Daoy (cell line): ENCODE measurements at places on chromosomes 2 and 18. TPM values are rescaled to one million over a fixed set of nuclear protein-coding genes. Genes with fewer than 3 reads are reported as not detected.
A peak's percentile ranks its signal among the peaks of the same experiment; 100 is the strongest.

GRCh38 chr2:128632501-128632800, 313.8 kb upstream of the HS6ST1 start:
- no peak for DNase-seq

DNA sequence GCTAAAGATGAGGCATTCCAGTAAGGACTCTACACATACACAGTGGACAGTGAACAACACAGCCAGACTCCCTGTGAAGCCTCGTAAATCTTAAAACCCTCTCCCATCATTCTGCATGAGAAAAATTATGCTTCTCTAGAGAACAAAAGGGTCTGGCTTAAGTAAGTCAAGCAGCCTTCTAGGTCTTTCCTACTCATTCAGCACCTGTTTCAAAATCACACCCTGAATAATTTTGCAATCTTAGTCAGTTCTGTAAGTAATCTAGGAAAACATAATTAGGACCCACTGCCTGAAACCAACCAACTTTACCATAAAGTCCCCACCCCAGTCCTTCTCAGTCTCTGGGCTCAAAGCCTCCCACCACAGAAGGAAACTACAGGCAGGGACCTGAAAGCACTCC, 19.7 kb downstream of the IAH1 start:
- no peak for DNase-seq

DNA sequence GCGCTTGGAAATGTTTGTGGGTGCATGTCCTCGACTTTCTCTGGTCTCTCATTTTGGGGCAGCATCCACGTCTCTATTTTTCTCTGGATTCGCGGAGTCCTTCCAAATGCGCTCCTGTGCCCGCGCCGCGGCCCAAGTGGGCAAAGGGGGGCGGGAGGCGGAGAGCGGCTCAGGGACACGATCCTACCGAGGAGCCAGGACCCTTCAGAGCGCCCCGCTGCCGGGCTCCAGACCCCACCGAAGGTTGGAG, 990 bp downstream of the EPAS1 start:
- no peak for DNase-seq

- DNase-seq, result no peak
Observed at GRCh38 chr2:17933256-17933655, 54.8 kb downstream of the KCNS3 start.

DNA sequence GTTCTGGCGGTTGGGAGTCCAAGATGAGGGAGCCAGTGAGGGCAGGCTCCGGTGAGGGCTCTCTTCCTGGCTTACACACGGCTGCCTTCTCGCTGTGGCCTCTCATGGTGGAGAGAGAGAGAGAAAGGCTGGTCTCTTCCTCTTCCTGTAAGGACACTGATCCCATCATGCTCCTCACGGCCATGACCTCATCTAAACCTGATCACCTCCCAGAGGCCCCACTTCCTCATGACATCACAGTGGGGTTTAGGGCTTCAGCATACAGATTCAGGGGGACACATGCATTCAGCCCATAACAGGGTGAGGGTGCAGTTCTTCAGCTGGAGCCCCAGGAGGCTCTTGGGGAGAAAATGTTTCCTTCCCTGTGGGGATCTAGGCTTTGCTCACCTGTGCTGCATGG, 29.2 kb downstream of the AGAP1 start:
- no peak for DNase-seq

- DNase-seq, result peak; percentile 96
Observed at GRCh38 chr2:237456200-237456843, 30.7 kb upstream of the MLPH start.

- no peak for DNase-seq
Observed at GRCh38 chr18:48006415-48007175, 76.1 kb upstream of the SMAD2 start.

- peak; percentile 78 for DNase-seq
Observed at GRCh38 chr2:180523621-180524340, 456.6 kb upstream of the UBE2E3 start.

DNA sequence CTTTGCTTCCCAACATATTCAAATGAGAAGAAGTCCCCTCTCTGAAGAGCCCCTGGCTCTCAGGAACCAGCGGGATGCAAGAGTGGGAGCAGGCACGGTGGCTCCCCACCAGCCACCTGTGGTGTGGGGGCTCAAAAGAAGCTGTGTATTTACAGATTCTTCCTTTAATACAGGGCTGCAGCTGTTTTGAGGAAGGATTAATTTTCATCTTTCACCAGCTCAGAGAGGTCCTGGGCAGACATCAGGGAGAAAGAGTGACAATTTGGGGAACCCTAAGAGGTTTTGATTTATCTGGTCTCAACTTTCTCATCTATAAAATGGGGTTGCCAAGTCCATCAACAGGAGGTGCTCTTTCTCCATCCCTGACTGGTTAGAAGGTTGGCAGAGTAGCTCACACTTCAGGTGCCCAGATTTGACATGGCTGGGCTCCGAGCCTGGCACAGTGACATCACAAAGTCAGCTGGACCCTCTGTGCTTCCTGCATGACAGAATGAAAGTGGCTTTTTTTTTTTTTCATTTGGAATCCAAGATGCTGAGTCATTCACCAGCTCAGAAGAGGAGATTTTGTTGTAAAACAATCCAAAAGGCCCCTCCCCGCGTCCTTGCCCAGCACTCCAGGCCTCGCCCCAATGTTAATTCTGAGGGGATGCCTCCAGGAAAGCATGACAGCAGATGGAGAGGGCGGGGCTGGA, 15.5 kb upstream of the SIX2 start:
- peak; percentile 93 for DNase-seq

DNA sequence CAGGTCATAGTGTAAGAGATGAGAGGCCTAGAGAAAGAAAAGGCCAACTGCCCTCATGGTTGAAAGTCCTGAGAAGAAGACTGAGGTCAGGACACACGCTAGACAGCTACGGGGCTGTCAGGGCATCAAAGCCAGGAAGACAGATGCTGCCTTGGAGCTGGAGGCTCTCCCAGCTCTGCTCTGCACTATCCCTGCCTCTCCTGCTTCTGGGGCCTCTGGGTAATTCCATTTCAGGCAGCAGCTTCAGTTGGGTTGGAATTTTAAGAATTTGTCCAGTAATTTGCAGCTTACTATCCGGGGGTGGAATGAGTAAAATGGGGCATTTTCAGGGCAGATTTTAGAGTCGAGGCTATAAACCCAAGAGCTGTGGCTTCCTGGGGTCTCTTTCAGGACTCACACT, 76.2 kb upstream of the CTAGE1 start:
- no peak for DNase-seq

GRCh38 chr2:164012581-164012980, 276.8 kb upstream of the FIGN start:
- no peak for DNase-seq

DNA sequence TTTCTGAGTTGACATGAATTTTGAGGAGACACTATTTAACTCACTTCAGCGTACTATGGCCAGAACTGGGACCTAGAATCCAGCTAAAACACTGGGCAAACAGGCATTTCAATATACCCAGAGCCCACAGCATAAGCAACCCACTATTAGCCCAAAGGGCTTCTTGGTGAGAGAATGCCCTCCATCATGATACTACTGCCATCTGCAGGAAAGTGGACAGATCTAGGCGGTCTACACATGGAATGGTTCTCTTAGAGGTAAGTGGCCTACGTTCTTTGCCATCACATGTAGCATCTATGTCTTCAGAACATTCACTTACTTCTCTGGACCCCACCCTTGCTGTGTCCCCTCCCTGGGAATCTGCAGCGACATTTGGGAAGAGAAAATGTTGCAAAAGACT, 181.3 kb upstream of the LINC00305 start:
- DNase-seq, result no peak

DNA sequence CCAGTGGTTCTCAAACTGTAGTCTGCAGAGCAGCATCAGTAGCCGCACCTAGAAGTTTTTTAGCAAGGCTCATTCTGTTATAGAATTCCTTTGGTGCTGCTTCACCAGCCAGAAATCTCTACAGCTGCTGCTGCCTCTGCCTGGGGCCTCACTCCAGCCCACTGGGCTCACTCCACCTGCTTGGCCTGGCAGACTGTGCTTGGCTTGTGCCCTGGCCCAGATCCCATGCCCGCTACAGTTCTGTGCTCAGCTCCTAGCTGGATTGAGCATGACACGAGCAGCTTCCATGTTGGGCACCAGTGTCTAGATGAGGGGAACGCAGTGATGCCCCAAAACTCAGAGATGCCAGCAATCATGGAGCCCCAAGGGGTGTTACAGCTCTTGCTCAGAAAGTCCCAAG, 22.6 kb downstream of the MAPK4 start:
- no peak for DNase-seq

DNA sequence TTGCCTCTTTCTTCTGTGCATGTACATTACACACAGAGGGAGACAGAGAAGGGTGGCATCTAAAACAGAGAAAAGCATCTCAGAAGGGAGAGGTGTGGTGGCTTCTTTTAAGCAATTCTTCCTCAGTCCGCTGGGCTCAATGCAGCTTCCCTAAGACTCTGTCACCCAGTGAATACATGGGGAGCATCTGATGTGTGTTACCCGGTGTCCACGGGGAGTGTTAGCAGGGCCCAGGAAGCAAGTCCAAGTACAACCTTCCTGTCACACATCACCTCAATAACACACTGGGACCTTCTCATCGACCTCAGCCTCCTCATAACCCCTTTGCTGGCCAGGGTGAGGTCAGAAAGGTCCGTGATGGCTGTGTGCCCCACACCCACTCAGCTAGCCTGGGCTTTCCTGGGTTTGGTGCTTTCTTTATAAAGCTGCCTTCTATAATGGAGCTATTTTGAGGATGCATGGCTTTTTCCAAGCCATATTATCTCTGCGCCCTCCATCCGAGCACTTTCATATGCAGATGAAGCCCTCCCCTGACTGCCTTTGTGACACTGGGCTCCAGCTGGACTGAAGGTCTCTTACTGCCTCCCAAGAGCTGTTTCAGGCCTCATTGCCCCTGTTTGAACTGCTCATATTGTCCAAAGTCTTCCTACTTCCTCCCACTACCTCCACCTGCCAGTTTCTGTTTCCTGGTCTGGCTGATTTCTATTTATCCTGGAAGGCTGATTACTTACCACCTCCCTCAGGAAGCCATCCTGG, 21.4 kb downstream of the TNFRSF11A start:
- DNase-seq, result no peak

GRCh38 chr2:202765436-202765835, 106.1 kb downstream of the ICA1L start:
- DNase-seq, result no peak

DNA sequence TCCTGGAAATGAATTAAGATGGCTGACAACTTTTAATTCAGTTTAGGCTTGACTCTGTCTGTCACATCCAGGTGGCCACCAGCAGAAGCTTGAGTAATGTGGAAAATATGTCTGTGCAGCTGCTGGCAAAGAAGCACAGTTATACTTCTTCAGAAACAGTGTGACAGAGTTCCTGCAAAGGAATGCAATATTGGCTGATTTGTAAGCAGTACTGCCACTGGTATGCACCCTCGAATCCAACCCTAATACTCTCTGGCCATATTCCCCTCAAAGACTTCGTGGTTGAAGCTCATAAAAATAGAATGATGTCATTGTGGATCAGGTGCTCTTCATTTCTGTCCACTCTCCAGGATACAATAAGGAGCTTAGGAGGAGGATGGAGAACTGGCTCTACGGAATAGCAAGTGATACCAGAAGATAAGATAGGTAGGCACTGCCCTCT, 86.2 kb downstream of the METTL8 start:
- DNase-seq, result peak; percentile 30

- peak; percentile 58 for DNase-seq
Observed at GRCh38 chr2:224946895-224947294, 95.4 kb downstream of the DOCK10 start.

DNA sequence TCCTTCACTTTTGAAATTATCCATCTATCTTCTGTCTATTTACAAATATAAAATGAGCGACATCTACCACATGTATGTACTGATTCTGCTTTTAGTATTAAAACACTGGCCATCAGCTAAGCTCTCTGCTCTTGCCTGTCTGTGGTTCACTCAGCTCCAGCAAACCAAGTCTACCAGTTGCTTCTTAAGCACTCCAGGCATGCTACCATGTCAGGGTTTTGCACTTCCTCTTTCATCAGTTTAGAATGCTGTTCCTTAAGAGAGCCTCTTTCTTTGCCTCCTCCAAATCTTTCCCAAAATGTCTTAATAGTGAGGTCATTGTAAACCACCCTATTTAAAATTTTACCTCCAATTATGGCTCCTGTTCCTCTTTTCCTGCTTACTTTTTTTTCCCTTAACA, 59.5 kb downstream of the SCN3A start:
- DNase-seq, result no peak

DNA sequence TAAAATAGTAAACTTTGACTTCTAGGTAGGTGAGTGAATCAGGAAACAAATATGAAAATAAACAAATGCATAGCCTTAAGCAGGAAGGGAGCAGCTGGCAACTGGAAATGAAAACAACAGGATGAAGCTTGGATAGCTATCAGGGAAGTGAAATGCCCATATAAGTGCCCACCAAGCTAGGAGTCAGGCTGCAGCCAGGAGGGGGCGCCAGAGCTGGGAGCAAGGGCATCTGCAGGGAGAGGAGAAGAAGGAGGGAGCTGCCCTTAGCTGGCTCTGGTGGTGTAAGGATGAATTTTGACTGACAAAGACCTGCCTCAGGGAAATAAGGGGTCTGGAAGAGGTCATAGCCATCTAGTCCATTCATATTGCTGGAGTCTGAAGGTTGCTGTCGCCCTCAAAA, 298.3 kb downstream of the TDRD15 start:
- peak; percentile 52 for DNase-seq

DNA sequence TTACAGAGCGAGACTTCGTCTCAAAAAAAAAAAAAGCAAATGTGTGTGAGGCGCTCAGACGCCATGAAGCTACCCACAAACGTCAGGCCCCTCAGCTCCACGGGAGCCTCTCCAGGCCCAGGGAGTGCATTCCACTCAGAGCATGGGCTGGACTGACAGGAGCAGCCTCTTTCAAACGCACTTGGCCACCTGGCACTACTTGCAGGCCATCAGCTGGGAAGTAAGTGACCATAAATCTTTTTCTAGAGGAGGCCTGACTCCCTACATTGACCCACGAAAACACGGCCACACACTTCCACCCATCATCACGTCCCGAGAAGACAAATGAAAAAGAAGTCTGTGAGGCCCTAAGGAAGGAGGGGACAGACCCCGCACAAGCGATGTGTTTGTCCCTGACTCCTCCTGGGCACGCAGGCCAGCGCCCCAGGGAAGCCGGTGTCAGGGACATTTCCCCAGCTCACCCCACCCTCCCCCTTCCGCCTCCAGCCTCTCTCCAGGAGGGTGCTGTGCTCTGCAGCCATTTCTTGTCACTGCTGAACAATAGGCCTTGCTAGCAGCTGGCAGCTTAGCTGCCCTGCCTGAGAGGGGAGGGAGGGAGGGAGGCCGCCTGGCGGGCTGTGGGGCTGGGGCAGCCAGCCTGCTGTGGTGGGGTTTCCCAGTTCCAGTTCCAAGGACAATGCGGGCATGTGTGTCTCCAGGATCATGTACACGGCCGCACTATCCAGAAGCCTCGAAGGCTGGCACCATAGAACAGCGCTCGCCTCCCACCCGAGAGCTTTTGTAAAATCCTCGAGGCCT, 26.6 kb downstream of the SERTAD2 start:
- no peak for DNase-seq

The DTNA gene
- 12.1 and 14.3 TPM in 2 replicates for total RNA-seq

The DGUOK gene
- total RNA-seq, result 52.2 and 63.4 TPM in 2 replicates

The HOXD8 gene
- total RNA-seq, result 9.7 and 9.9 TPM in 2 replicates

The COBLL1 gene
- 4.6 and 6.7 TPM in 2 replicates for total RNA-seq

The TLX2 gene
- 0.77 TPM in 1 of 2 replicates, not detected in the other for total RNA-seq

The AQP12A gene
- not detected in 2 replicates for total RNA-seq

The DSC2 gene
- total RNA-seq, result 2.8 and 4.3 TPM in 2 replicates

The USP40 gene
- 21.2 and 22.1 TPM in 2 replicates for total RNA-seq
